Type B pancreatic cell (in vitro differentiated cells): ENCODE measurements at places on chromosomes 6 and 20.
A peak's percentile ranks its signal among the peaks of the same experiment; 100 is the strongest.

DNA sequence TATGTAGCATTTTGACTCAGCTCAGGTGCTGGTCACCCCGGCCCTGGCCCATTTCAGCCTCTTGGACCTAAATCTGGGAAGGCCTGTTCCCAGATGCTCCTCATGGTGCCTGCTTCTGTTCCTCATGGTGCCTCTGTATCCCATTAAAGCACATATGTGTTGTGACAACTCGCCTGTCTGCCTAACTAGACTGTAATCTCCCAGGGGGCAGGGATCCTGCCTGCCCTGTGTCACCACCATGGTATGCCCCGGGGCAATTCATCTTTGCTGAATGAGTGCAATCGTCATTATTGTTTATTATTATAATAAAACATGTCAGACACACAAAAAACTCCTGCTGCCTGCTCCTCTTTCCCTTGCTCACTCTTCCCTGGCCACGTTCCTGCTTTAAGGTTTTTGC lies 62.0 kb downstream of the ZFP64 start:
- no peak for DNase-seq
- no peak overlapping the region for H3K4me3 ChIP-seq
- no peaks in the 10 kb centered on the region for H3K4me1 ChIP-seq
- no peaks in the 10 kb centered on the region for H3K36me3 ChIP-seq
- H3K27me3 ChIP-seq = no peaks in the 10 kb centered on the region

GRCh38 chr6:150448221-150448620 lies 79.4 kb downstream of the IYD start:
- no peak for DNase-seq
- no peak overlapping the region for H3K4me3 ChIP-seq

- no peak for DNase-seq
- H3K4me1 ChIP-seq = no peaks in the 10 kb centered on the region
- no peaks in the 10 kb centered on the region for H3K27me3 ChIP-seq
- H3K27ac ChIP-seq = no peak overlapping the region
Measured at GRCh38 chr6:105771313-105771970, 314.7 kb upstream of the PRDM1 start.

DNA sequence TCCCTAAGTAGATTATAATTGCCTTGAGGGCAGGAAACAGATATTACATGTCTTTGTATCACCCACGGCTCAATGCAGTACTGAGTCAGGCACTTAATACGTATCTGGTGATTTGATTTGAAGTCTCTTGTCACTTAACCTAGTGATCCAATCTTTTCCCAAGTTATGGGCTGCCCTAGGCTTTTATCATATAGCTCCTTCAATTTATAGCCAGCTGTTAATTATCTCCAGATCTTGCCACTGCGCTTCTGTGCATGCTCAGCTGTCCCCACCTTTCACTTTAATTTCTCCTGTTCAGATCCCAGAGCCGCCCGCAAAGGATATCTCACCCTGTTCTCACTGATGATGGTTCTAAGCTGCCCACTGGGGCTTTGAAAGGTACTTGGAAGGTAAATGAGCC lies 41.9 kb downstream of the SNHG17 start:
- H3K4me1 ChIP-seq = no peaks in the 10 kb centered on the region
- no peak overlapping the region for H3K4me3 ChIP-seq
- no peak for DNase-seq

DNA sequence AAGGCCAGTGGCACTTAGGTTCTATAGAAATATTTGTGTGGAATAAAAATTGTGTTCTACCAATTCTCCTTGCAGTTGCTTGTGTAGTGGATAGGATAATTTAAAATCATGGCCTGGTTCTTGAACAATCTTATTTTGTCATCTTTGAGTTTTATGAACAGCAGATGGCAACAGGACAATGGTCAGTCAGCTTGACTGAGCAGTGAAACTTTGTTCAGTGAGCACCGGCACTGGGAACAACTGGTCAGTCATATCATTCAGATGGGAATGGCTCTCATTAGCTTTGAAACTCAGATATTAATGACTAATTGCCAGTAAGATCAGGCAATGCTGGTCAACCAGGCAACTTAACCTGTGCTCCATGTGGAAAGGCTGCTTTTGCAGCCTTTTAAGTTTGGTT lies 129.2 kb downstream of the BCKDHB start:
- H3K4me3 ChIP-seq = no peak overlapping the region
- H3K4me1 ChIP-seq = peaks cover 4% of the 10 kb centered on the region
- H3K36me3 ChIP-seq = peaks cover 21% of the 10 kb centered on the region
- no peak for DNase-seq
- no peaks in the 10 kb centered on the region for H3K27me3 ChIP-seq

DNA sequence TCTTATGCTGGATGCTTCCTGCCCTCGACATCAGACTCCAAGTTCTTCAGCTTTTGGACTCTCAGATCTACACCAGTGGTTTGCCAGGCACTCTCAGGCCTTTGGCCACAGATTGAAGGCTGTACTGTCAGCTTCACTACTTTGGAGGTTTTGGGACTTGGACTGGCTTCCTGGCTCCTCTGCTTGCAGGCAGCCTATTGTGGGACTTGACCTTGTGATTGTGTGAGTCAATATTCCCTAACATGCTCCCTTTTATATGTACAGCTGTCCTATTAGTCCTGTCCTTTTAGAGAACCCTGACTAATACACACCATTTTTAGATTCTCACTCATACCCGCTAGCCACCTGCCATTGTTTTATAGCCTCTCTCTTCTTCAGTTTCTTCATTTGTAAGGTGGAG lies 382.1 kb upstream of the TSHZ2 start:
- H3K27ac ChIP-seq = no peak overlapping the region
- H3K4me3 ChIP-seq = no peak overlapping the region

GRCh38 chr6:149990661-149991471 lies 27.1 kb downstream of the ULBP1 start:
- H3K27me3 ChIP-seq = peaks cover 99% of the 10 kb centered on the region
- H3K4me1 ChIP-seq = peaks cover 13% of the 10 kb centered on the region
- no peak overlapping the region for H3K27ac ChIP-seq
- no peak for DNase-seq
- peak overlapping the region; percentile 83 for H3K4me3 ChIP-seq
- H3K36me3 ChIP-seq = no peaks in the 10 kb centered on the region

DNA sequence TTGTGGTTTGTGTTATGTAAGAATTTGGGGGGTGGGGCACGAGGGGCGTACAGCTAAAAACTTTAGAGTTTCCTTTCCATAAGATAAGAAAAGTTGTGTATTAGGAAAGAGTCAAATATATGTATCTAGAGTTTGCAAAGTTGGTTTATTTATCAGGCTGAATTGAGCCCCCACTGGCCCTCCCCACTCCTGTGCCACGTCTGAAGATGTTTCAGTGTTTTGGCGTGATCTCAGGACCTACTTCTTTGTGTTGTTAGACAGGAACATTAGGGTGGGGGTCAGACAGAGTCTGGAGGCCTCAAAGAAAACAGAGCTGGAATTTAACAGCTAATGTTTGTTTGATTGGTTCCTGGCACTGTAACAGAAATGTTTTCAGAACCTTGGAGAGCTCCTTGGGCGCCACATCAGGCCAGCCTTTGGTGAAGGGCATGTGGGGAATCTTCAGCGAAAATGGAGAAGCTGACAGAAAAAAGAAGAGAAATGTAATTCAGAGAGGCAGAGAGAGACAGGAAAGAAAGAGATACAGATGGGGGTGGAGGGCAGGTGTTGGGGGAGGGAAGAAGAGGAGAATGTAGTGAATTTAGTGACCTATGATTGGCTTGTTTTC lies 674 bp downstream of the NRSN1 start:
- H3K27me3 ChIP-seq = peaks cover 32% of the 10 kb centered on the region
- H3K4me1 ChIP-seq = peaks cover 4% of the 10 kb centered on the region
- no peak overlapping the region for H3K27ac ChIP-seq
- peak overlapping the region; percentile 83 for H3K4me3 ChIP-seq
